ENCODE measurements at places on chromosomes 4 and X.

- no peak for DNase-seq
Measured at GRCh38 chrX:85026170-85026569, 22.5 kb downstream of the APOOL start.

GRCh38 chr4:153790500-153790865 lies 1.6 kb upstream of the SFRP2 start:
- no peak for DNase-seq

DNA sequence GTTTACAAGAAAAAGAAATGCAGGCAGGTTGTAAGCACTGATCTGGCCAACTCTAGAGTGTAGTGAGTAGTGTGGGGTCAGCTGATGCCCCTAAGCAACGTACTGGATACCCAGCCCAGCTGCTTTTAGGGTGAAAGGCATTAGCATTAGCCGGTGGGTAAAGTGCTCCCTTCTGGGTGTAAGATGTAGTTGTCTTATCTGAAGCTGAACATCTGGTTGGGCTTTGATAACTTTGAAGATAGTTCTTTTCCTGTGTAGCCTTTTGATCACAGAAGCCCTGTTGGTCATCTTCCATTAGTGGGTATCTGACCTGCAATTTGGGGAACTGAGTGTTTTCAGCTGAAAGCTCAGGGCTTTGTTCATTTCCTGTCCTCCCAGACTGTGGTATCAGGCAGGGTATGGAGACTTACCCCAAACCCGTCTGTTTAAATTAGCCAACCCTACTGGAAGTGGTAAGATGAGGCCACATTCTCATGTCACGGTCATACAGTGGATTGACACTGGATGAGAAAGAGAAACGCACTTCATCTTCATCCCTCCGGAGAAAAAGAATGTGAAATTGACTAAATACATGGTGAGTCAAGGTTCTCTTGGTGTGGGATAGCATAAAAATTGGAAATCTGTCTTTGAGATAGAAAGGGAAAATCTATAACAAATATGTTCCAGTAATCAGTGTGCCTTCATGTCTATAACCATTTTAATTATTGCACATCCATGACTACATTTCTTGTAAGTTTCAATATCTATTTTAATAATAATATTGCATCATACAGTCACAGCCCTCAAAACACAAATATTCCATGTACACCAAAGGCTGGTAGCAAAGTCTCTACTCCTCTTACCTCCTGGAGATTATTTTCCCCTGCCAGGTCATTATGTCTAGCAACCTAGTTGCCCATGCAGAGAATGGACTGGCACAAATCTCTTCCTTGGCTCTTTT lies 8.7 kb downstream of the RHOH start:
- DNase-seq: peak; percentile 94

- no peak for DNase-seq
Measured at GRCh38 chr4:169340834-169341233, 70.1 kb upstream of the SH3RF1 start.

GRCh38 chr4:54226404-54227255 lies 2.5 kb upstream of the PDGFRA start:
- no peak for DNase-seq

- no peak for DNase-seq
Measured at GRCh38 chr4:156941940-156942548, 29.6 kb downstream of the PDGFC start.

- peak; percentile 45 for DNase-seq
Measured at GRCh38 chrX:32448320-32448719, 763.0 kb downstream of the DMD start.

DNA sequence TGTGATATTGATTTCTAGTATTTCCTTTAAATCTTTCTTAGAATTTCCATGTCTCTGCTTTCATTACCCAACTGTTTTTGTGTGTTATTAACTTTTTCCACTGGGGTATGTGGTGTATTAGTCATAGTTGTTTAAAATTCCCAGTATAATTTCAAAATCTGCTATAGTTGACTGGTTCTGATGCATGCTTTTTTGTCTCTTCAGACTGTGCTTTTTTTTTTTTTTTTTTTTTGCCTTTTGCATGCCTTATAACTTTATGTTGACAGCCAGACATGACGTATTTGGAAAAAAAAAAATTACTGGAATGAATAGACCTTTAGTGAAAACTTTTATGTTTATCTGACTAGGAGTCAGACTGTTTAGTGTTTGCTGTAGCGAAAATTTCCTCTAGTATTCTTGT lies 580.4 kb downstream of the ANKRD50 start:
- DNase-seq: no peak

DNA sequence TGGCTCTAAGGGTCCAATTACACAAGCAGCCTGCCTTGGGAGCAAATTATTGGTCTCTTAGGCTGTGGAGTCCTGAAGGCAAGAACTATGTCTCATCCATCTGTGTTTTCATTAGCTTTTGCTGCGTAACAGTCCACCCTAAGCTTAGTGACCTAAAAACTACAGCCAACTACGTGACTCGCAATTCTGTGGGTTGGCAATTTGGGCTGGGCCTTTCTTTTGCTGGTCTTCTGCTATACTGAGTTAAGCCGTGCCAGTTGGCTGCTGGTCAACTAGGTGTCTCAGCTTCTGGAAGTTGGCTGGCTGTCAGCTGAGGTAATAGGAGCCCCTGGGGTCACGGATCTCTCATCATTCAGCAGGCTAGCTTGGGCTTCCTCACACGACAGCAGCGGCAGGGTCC lies 205.6 kb upstream of the S100G start:
- no peak for DNase-seq

- no peak for DNase-seq
Measured at GRCh38 chr4:71293705-71294104, 45.1 kb upstream of the SLC4A4 start.

DNA sequence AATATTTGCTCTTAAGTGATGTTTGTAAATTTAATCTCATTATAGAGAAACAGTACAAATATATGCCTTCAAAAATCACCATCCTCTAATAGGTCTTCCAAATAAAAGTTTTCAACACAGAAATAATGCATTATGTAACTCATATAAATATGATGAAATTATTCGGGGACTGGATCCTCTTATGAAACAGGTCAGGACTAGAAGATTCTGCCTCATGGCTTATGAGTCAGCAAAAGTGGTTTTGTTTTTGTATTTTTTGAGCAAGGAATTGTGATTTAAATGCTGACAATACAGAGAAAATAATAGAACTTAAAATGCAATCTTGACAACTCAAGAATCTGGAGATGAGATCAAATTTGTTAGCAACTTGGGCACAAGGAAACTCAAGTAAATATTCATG lies 179.7 kb upstream of the NDP start:
- peak; percentile 39 for DNase-seq

DNA sequence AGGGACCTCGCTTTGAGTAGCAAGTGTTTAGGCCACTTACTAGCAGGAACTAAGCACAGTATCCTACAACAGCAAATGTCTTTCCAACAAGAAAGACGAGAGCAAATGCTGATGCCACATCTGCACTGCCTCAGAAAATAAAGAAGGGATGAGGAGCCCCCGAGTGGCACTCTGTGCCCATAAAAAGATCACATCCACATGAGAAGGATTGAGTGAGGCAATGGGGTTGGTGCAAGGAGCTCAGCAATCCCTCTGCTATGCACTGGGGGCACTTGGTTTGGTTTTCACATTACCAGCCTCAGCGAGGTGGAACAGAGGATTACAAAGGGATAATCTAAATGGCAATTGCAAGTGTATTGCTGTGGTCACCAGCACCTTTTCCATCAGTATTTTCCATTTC lies 252.8 kb upstream of the SLC7A11 start:
- DNase-seq: peak; percentile 77

GRCh38 chr4:134327274-134328122 lies 125.9 kb upstream of the PABPC4L start:
- DNase-seq: no peak

DNA sequence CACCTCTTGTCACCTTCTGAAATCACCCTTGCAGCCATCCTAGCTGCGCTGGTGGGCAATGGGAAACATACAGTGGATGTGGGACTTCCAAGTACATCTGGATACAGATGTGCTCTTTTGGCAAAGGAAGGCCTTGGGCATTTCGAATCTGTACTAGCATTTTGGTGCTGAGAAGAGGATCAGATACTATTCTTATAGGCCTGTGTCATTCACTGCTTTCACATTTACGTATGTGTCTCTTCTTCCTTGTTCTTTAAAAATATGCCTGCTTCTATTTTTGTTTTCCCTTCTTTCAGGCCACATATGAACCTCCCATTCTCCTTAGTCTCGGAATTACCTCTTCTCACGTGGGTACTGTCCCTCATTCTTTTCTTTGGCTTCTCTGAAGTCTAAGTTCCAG lies 53.1 kb downstream of the EFNB1 start:
- DNase-seq: no peak

DNA sequence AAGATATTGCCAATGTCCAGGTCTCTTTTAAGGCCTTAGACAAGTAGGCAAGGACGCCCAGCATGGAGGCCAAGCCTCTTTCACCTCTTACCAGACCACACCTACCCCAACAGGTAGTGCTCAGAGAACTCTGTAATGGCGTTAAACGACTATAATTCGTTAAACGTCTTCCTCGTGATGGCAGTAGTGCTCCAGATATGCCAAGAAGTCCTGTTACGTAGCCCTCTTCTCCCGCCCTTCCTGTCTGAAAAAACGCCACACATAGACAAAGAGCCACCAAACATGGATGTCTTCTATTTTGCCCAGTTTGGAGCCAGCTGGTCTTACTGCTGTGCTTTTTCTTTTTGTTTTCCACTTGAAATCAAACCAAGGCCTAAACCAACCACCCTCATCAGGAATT lies 190.7 kb downstream of the OR13H1 start:
- DNase-seq: no peak

DNA sequence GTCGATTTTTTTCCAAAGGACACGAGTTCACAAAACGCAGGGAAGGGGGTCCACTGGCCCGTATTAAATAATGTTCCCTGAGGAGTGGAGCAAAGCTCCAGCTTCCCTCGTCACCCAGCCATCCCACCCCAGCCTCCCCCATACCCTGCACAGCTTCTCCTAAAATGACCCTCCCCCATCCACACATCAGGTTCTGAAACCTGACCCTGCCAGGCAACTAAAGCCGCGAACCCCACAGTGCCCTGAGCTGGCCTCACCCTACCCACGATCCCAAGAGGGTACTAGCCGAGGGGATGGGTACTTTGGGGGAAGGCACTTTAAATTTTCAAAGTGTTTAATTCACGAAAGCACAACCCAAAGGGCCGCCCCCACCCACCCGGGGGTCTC lies 634 bp downstream of the APOO start:
- DNase-seq: no peak

GRCh38 chrX:149717803-149718202 lies 5.9 kb downstream of the MAGEA11 start:
- no peak for DNase-seq

DNA sequence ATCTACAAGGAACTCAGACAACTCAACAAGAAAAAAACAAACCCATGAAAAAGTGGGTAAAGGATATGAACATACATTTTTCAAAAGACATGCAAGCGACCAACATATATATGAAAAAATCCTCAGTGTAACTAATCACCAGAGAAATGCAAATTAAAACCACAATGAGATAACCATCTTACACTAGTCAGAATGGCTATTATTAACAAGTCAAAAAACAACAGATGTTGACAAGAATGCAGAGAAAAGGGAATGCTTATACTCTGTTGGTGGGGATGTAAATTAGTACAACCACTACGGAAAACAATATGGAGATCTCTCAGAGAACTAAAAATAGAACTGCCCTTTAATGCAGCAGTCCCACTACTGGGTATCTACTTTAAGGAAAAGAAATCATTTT lies 12.1 kb downstream of the NIPAL1 start:
- no peak for DNase-seq

DNA sequence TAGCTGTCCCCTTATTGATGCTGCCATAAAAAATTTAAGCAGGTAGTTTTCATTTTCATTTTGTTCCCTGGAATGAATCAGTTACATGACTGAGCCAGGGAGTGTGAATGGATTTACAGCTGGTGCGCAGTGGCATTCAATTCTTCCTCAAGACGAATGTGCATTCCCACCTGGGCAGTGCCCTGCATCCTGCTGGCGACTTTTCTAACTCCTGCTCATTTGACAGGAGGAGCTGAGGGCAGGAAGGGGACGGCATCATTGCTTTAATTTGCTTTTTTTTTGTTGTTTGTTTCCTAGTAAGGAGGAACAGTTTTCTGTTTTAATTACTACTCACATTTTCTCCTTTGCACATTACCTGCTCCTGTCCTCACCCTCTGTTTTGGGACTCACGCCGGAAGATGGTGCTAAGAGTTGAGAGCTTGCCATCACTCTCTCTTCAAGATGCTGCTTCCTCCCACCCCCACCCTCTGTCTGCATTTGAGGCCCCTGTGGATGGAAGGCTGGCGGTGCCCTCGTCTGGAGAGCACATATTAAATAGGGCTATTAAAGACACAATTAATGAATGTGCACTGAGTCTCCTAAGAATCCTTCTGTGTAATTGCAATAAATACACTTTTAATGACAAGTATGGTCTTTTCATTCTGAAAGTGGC lies 35.8 kb downstream of the PSAPL1 start:
- DNase-seq: no peak

DNA sequence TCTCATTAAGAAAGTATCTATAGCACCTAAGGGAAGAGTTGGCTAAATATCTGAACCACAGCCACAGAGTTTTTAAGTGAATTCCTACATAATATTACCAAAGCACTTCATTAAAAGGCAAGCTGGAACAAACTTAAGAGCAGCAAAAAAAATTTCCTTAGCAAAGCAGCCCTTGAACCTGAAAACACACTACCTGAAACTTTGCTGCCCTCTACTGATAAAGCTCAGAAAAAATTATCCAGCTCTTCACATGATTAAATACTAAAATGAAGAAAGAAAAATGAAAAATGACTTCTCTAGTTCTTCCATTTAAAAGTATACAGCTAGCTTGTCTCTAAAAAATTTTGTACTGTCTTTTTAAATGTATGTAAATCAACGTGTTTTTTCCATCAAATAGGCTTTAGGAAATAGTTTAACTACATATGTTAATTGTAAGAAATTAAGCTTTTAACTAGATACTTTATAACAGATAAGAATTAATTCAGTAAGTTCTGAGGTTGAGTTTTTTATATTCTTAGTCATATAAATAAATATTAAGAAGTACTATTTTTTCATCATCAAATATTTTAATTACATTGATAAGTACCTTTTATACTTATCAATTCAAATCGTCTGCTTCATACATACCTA lies 156.1 kb downstream of the STPG2 start:
- DNase-seq: peak; percentile 58

GRCh38 chrX:21870494-21870893 lies 14.7 kb downstream of the YY2 start:
- DNase-seq: no peak

DNA sequence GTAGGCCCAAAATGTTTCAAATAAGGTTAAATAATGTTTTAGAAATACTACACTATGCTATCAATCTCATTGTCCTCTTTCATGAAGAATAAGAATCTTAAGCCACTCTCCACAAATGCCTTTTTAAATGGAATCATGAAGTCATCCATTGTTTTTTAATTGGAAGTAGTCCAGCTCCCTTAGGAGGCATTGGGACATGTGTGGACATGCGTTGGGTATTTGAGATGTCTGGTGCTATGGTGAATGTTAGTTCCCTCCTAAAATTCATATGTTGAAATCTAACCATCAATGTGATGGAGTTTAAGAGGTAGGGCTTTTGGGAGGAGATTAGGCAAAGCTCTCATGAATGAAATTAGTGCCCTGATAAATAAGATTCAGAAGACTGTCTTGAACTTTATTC lies 289.0 kb downstream of the C4orf33 start:
- no peak for DNase-seq
